Fibroblast of skin of left biceps (primary cell): ENCODE measurements at places on chromosomes 7 and 10.
A peak's percentile ranks its signal among the peaks of the same experiment; 100 is the strongest.

GRCh38 chr7:132614428-132615318, 38.4 kb upstream of the PLXNA4 start:
- no peak for DNase-seq

GRCh38 chr7:43843296-43843695, 26.0 kb downstream of the MRPS24 start:
- no peak for DNase-seq

- DNase-seq: peak; percentile 89
Measured at GRCh38 chr10:28217848-28218247, 85.0 kb downstream of the MPP7 start.

GRCh38 chr7:23043441-23043840, 29.5 kb upstream of the HYCC1 start:
- DNase-seq: no peak

- no peak for DNase-seq
Measured at GRCh38 chr10:32905466-32905865, 52.6 kb downstream of the ITGB1 start.

DNA sequence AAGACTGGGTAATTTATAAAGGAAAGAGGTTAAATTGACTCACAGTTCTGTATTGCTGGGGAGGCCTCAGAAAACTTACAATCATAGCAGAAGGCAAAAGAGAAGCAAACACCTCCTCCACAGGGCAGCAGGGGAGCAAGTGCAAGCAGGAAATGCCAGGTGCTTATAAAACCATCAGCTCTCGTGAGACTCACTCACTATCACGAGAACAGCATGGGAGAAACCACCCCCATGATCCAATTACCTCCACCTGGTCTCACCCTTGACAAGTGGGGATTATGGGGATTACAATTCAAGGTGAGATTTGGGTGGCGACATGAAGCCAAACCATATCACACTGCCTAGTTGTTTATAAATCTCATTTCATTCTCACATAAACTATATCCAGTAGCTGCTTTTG, 28.0 kb upstream of the CPN1 start:
- DNase-seq: no peak

- no peak for DNase-seq
Measured at GRCh38 chr10:93445978-93446720, 36.0 kb downstream of the MYOF start.

DNA sequence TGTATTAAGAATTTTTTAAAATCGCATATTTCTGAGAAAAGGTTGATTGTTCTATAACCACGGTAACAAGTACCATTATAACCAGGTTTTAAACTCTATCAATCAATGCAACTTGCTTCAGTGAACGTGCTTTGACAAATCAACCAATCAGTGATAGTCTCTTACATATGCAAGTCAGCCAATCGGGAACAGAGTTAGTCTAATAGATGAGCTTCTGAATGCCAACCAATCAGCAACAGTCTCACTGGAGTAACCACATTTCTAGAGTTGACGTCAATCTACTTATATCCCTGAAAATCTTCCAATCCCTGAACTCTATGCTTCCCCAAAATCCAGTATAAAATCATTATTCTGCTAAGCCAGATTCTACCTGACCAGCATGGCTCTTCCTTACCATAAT, 44.7 kb upstream of the TRUB1 start:
- no peak for DNase-seq
